Stimulated activated CD8-positive, alpha-beta memory T cell treated with anti-CD3 and anti-CD28 coated beads, Interleukin-4, amount 100 ng/mL, for 4 hours (primary cell): ENCODE measurements at places on chromosomes 5 and 9.

DNA sequence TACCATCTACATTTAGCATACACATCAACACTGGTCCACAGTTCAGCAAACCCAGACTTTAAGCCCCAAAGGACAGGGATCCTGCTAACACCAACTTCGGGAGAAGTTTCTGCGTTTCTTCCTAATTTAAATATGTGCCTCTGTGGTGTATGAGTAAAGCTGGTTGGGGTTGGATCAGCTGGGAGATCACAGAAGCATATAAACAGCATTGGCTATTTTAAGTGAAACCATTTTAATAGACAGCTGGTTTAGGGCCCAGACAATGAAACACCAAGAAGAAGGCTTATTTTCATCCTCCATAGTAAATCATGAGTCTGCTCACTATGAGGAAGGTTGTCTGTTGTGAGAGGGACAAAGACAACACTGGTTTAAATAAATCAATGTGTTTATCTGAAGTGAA lies 11.3 kb downstream of the EBF1 start:
- DNase-seq = no peak

GRCh38 chr9:85151162-85151561 lies 481.6 kb downstream of the NTRK2 start:
- no peak for DNase-seq

- no peak for DNase-seq
Observed at GRCh38 chr5:123115020-123115419, 26.0 kb downstream of the PRDM6 start.

GRCh38 chr5:154313360-154314017 lies 123.0 kb downstream of the GALNT10 start:
- DNase-seq = no peak

DNA sequence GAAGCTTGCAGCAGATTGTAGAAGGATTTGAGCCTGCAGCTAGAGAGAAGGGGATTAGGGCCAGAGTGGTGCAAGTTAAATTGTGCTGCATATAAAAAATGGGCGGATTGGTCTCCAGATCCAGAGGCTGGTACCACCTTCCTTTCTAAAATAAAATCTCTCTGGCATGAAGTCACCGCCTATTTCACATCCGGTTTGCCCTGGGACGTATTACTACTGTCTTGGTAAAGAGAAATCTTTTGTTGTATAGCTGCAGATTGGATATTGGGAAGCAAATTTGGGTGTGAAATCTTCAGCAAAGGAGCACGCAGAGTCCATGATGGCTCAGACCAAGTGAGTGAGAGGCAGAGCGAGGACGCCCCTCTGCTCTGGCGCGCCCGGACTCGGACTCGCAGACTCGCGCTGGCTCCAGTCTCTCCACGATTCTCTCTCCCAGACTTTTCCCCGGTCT lies at the start of gene GABRA1:
Gene GABRA1 (plus strand): TSS at position 180 of the 451 bp plus-strand sequence. CDS start 2,691 bp downstream, outside the sequence.
- DNase-seq = no peak

- DNase-seq = no peak
Observed at GRCh38 chr5:119694284-119694683, 64.9 kb downstream of the FAM170A start.

- no peak for DNase-seq
Observed at GRCh38 chr5:164210491-164210890, 705.1 kb downstream of the MAT2B start.

- no peak for DNase-seq
Observed at GRCh38 chr5:151469992-151470391, 22.6 kb downstream of the SLC36A1 start.

DNA sequence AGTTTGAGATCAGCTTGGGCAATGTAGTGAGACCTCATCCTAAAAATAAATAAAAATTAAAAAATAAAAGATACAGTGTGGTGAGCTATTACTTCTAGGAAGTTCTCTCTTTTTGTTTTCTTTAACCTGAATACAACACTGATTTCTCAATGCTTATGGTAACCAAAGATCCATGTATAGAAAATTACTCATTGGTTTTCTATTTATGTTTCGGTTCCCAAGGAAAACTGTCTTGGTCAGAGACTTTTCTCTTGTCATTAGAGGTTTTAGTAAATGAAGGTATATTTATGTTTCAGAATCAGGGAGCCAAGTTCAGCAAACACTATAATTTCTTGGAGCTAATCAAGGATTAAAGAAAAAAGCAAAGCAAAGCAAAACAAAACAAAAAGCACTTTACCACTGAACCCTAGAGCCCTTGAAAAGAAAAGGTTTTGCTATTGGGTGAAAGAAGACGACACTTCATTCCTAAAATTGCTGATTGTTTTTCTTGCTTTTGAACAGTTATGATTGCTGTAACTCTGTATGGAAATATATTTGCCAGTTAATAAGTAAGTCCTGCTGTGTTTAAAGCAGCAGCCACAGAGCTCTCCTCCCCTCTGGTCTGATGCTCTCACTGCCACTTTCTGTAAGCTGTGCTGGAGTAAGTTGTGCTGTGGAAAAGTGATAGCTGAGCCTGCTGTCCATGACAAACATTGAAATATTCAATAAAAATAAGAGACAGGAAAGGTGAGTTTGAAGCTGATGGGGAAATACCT lies 298.2 kb downstream of the CD180 start:
- DNase-seq = no peak

GRCh38 chr9:128901822-128902221 lies 19.0 kb upstream of the PHYHD1 start:
- no peak for DNase-seq

GRCh38 chr9:122322553-122322952 lies 48.3 kb upstream of the PTGS1 start:
- no peak for DNase-seq

GRCh38 chr5:56147659-56148230 lies 85.4 kb downstream of the ANKRD55 start:
- DNase-seq = no peak

- DNase-seq = no peak
Observed at GRCh38 chr9:119959846-119960545, 590.8 kb upstream of the BRINP1 start.

DNA sequence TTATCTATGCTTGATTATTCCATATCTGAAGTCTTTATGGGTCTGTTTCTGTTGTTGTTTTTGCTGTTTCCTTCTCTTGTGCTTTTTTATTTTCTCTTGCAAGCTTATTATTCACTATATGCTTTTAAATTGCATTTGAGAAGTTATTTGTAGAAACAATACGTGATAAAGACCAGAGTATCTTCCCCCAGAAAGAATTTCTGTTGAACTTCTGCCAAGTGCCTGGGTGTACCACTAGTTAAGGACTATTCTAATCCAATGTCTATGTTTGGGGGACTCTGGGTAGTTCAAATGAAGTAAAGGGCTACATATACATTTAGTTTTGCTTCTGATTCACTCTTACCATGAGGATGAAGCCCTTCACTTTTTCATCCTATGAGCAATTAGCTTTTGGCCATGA lies 54.3 kb downstream of the SLF1 start:
- no peak for DNase-seq

DNA sequence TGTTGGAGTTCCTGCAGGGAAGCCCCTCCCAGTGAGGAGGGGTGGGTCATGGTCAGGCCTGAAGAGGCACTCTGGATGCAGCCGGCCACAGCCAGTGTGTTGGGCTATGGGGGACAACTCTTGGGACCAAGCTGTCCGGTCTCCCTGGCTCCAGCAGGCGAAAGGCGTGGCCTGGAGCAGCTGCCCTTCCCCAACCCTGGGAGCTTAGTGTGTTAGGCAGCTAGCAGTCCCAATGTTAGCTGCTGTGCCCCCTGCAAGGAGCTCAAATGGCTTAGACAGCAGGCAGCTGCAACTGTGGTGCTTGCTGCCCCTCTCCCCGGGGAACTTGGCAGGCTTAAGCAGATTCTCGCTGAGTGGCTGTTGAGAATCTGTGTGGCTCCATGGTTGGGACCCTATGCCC lies 67.5 kb upstream of the ACTBL2 start:
- no peak for DNase-seq

DNA sequence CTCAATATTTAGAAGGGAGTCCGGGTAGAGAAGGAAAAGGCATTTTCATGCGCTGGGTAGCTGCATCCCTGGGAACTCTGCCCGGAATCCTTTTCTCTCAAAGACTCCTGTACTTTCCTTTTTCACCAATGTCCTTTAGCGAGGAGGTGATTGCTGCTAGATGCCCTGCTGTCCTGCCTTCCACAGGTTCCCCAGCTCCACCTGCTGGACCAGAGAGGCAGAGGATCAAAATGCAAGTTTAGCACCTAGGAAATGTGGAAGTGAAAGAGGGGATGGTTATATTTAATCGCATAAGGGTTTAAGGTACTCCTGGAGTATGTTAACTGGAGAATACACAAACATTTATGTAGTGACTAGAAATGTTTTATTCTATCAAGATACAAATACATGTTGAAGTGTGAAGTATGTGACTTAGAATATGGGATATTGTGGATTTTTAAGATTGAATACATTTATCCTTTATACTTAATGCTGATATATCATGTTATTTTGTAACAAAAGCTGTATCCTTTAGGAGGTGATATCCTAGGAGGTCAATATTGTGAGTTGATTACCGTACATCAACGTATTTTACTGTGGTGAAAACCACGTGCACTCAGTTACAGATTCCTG lies 145.7 kb downstream of the ARHGAP26 start:
- DNase-seq = no peak
